Dorsolateral prefrontal cortex (tissue), 122 donors: ENCODE measurements at places on chromosomes 16 and 17. TPM values are rescaled to one million over a fixed set of nuclear protein-coding genes. Genes with fewer than 3 reads are reported as not detected.
A peak's percentile ranks its signal among the peaks of the same experiment; 100 is the strongest.

GRCh38 chr17:19596869-19597268 lies 51.7 kb upstream of the ALDH3A2 start:
- no peak for DNase-seq

- DNase-seq = no peak
Measured at GRCh38 chr17:7439462-7440112, at the start of gene FGF11. Gene FGF11 (plus strand): TSS chr17:7439512. CDS start chr17:7439621, 109 bp downstream.

GRCh38 chr17:40301315-40301714 lies 7.7 kb upstream of the RARA start:
- DNase-seq = no peak

Gene MYH13
- total RNA-seq = not detected

DNA sequence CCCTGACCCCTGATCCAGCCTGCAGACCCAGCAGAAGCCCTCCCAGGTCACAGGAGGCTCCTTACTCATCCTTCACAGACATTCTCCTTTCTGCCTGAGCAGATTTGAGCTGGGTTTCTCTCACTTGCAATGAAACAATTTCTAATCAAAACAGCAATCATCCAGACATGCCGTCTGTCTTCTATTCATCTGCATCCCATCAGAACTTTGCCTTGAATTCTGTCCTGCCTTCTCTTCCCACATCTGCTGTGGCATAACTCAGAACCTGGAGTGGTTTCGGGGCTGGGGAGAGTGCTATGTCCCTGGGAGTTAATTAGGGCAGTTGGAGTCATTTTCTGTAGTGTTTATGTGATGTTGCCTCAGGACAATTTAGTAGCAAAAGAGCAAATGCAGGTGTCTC lies 278.6 kb downstream of the CBLN1 start:
- no peak for DNase-seq

DNA sequence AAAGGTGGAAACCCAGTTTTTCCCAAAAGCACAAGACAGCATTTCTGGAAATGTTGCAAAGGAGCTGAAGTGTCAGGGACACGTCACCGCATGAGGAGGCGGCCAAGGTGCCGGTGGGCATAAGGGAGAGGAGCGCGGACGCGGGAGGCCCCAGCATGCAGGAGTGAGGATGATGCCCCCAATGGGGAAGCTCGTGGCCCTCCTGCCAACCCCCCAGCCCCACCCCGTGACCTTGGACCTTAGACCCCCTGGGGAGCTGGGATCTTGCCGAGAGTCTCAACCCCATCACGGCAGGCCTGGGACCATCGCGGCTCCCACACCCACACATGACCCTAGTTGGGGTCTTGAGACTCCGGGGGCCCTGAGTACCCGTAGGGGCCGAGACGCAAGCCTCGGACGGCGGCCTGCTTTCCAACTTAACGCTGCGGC lies 119.4 kb upstream of the METRNL start:
- no peak for DNase-seq

GRCh38 chr17:27498615-27499309 lies 42.5 kb downstream of the KSR1 start:
- no peak for DNase-seq

Gene KRTAP9-4
- not detected for total RNA-seq

Gene KLHL36
- total RNA-seq = 65.9 TPM

- no peak for DNase-seq
Measured at GRCh38 chr16:2149630-2150417, 1.4 kb downstream of the RAB26 start.

GRCh38 chr17:14859542-14859941 lies 405.6 kb downstream of the PMP22 start:
- DNase-seq = no peak

Gene TBC1D3B
- 23.3 TPM for total RNA-seq

DNA sequence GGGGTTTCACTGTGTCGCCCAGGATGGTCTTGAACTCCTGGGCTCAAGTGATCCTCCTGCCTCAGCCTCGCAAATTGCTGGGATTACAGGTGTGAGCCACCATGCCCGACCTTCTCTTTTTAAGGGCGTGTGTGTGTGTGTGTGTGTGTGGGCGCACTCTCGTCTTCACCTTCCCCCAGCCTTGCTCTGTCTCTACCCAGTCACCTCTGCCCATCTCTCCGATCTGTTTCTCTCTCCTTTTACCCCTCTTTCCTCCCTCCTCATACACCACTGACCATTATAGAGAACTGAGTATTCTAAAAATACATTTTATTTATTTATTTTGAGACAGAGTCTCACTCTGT lies 3.9 kb downstream of the STH start:
- DNase-seq = no peak

Gene TMEM204
- 6.2 TPM for total RNA-seq

GRCh38 chr16:79826732-79827475 lies 226.4 kb upstream of the MAF start:
- no peak for DNase-seq

Gene KRTAP4-9
- total RNA-seq = not detected

Gene DPEP1
- 0.31 TPM for total RNA-seq

DNA sequence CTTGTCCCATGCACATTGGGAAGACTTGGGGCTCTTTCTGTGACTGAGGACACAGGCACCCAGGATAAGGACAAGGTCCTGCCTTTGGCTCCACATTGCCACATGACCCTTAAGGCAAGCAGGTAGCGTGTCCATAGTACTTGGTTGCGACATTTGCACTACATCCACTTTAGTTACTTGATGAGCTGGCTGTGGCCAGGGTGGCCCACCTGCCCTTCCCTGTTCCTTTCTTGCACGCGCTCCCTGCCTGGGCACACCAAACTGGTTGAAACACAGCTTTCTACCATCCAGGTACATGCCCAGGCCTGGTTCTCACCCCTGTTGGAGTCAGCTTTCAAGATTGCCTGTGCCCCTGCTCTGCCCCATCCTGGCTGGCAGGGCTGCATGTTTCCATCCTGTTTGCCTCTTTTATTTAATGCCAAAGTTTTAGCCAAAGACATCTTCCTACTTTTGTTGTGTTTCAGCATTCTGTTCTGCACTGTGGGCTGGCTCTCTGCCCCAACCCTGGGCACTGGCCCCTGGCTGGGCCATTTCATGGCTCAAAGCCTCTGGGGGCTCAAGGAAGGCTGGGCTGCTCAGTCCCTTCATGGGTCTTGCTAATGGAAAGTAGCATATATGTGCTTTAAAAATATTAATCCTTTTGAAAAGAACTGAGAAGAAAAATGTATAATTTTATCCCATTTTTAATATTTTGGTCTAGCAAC lies 3.2 kb downstream of the B3GNT9 start:
- no peak for DNase-seq

DNA sequence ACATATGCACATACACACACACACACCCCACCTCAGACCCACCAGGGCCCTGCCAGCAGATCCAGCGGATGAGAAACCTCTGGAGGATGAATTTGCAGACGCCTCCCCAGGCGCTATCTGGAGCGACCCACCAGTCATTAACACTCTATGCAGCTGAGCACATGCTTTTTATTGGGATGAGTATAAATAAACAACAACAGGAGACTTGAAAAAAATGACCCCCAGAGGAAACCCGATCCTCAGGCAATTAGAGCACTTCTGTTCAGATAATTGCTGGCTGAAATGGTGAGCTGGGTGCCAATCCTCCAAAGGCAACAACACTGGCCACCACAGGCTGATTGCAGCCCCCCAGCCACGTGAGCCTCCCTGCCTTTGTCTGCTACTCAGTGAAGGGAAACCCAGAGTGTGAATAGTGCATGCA lies 32.9 kb downstream of the DYNLRB2 start:
- DNase-seq = no peak

DNA sequence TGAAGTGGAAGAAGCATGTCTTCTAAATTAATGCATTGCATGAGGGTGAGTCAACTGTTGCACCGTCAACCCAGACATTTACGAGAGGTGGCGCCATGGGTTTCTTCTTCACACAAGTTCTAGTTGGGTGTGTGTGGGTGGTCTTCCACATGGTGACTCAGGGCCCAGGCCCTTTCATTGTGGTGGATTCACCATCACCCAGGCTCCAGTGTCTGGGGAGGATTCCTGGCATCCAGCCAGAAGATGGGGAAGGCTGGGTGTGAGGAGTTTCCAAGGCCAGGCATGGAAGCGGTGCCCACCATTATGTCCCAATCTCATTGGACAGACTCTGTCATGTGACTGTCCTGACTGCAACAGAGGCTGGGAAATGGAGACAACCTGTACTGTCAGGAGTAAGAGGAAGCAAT lies 21.4 kb upstream of the JPH3 start:
- no peak for DNase-seq

- DNase-seq = no peak
Measured at GRCh38 chr17:74956093-74956492, 16.5 kb downstream of the HID1 start.

DNA sequence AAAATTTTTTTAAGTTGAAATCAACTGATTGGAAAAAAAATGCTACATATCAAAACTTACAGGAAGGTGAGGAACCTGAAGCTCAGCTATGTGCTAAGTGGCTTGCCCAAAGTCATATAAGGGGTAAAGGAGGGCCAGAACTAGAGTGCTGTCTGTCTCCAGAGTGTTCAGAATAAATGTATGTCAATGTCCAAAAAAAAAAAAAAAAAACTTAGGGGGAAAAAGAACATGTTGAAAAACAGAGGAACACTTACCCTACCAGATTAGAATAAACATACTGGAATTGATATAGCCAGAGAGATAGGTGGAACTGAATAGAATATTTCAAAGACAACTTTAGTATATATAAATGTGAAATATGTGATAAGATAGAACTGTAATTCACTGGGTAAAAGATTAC lies 11.5 kb downstream of the DCAF7 start:
- DNase-seq = no peak

Gene STX1B
- total RNA-seq = 326 TPM

- no peak for DNase-seq
Measured at GRCh38 chr17:83149761-83150251, 70.4 kb downstream of the METRNL start.

- no peak for DNase-seq
Measured at GRCh38 chr17:21077281-21077680, 34.5 kb upstream of the USP22 start.

- DNase-seq = no peak
Measured at GRCh38 chr17:48633266-48633677, 7.1 kb upstream of the HOXB9 start.

- DNase-seq = no peak
Measured at GRCh38 chr17:20116683-20117309, 107.6 kb downstream of the SPECC1 start.

Gene ARHGAP23
- 122 TPM for total RNA-seq

DNA sequence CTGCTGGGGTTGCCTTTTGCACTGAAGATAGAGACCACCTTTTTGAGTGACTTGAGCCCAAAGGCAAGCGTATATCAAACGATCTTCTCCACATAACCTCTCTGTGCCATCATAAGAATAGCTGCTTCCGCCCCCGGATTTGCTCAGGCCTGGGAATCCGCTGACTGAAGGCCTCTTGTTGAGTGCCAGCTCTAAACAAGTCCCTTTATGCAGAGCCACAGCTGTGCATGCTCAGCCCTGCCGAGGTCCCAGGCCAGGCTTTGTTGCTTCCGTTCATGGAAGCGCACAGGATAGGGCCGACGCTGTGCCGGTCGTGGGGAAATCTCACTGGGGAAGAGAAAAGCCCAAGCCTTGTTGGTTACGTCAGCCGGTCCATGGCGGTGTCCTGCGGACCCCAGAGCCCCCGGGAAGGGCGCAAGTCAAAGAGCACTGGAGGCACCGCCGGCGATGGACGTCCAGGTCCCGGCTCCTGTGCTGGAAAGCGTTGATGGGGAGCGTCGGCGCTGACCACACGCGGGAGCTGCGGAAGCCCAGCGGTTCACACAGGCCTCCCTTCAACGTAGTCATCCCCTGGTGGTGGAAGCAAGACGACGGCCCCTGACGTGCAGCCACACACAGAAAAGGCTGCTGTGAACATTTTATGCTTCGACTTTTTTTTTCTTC lies 23.5 kb upstream of the RPL13 start:
- DNase-seq = peak; percentile 79

GRCh38 chr16:69481901-69482341 lies 57.5 kb downstream of the CYB5B start:
- peak; percentile 53 for DNase-seq

DNA sequence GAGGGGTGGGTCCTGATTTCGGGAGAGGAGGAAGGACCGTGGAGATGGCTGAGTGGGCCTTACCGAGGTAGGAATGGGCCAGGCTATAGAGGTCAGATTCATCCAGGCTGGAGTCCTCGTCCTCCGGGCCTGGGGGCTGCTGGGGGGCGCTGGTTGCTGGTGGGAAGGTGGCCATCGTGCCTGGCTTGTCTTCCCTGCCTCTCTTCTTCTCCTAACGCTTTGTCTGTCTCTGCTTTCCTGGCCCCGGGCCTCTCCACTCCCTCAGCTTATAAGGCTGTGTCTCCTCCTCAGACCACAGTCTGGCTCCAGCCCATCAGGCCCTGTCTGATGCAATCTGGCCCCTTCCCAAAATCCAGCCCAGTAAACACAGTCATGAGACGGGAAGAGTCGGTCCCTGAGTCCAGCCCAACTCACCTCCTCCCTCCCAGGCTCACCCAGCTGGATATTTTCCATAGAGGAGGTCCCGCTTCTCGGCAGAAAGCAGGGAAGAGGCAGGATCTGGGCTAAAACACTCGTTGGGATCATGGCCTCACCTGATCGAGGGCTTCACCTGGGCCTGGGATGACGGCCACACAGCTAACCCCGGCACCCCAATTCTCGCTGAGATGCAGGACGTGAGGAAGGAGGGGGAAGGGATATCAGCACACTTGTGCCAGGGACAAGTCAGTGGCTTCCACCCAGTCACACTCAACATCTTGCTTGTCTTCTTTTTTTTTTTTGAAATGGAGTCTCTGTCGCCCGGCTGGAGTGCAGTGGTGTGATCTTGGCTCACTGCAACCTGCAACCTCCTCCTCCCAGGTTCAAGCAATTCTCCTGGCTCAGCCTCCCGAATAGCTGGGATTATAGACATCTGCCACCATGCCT lies at the start of gene NUPR1:
Gene NUPR1 (minus strand): TSS at position 242 of the 864 bp plus-strand sequence. CDS start 67 bp downstream, at position 175.
- DNase-seq = peak; percentile 95

GRCh38 chr17:6376931-6377361 lies 58.0 kb downstream of the AIPL1 start:
- DNase-seq = no peak

Gene TMEM208
- total RNA-seq = 32.1 TPM

Gene NPB
- total RNA-seq = 1.5 TPM

Gene ASGR1
- 11.3 TPM for total RNA-seq

Gene CCL15
- total RNA-seq = not detected

Gene ZNF688
- total RNA-seq = 17.3 TPM
